ENCODE measurements at places on chromosomes 13 and 19.

DNA sequence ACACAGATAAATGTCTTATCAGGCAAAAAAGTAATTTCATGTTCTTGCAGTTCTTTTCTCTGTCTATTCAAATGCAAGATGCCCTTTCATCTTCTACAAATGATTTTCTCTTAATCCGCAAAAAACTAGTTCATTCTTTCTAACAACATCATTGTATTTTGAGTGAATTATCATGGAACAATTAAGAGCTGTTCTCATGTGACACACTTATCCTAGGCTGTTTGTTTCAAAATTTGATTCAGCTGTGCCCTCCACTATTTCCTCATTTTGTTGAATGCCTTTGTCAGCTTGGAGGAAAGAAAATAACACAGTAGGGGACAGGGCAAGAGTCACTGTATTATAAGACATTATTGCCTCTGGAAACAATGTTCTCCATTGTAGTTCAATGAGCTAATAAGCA, 396.9 kb downstream of the KCTD12 start:
- no peak for DNase-seq

DNA sequence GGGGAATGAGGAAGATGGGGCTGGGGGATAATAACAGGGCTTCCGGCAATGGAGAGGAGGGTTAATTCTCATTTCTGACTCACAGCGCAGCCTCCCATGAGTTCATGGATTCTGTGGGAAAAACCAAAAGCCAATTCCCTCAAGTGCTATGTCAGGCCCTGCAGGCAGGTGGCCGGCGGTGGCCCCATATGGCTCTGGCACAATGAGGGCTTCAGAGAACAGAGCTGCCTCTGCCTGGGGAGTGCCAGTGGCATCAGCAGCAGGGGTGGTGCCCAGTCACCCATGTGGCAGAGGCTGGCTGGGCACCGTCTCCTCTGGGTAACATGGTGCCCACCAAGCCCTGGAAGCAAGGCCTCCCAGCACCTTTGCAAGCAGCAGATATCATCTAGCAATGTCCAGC, 69.1 kb downstream of the ALOX5AP start:
- no peak for DNase-seq

DNA sequence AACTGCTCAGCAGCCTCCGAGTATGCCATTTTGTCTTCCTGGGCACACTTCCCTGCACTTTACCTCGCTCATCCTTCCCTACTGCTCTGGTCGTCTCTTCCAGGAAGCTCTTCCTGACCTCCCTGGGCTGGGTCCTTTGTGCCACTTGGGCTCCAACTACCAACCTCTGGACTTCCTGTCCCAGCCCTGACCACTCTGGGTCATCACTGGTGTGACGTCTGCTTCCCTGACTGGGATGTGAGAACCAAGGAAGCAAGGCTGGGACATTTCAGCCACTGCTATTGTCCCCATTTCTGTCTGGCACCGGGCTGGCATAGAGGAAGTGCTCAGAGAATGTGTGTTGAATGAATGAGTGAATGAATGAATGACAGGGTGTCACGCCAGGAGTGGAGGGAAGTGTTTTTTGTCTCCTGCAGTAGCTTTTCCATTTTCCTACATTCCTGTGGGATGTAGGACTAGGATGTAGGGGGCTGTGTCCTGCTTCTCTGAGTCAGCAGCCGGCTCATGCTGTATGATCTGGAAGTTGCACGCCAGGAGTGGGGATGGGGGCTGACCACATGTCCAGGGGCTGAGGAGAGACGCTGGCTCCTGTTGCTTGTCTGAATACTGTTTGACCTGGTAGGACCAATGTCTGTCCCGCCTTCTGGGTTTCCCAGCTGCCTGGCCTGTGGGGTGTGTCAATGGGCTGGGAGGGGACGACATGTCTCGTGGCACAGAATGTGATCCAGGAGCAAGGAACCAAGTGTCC, 14.7 kb downstream of the NOVA2 start:
- no peak for DNase-seq

DNA sequence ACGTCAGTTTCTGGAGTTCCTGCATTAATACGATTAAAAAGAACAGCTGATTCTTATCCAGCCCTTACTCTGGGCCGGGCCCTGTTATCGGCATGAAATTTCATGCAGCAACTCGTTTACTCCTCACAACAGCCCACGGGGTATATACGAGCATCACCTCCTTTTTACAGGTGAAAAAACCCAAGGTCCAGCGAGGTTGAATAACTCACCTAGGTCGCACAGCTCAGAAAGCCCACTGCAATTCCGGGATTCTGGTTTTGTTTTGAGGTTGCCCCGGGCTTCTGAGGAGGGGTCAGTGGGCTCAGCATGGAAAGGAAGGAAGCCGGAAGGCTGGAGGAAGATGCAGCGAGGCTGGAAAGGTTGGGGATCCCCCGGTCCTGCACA, 577 bp upstream of the ACP7 start:
- DNase-seq: no peak

DNA sequence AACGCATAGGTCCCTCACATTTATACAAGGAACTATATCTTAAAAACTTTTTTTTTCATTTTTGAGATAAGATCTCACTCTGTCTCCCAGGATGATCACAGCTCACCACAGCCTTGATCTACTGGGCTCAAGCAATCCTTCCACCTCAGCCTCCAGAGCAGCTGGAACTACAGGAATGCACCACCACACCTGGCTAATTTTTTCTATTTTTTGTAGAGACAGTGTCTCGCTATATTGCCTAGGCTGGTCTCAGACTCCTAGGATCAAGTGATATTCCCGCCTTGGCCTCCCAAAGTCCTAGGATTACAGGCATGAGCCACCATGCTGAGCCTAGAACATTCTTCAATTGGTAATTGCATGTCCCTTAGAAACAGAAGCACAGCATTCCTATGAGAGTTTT, 41.7 kb downstream of the RCBTB1 start:
- DNase-seq: no peak

GRCh38 chr13:21670006-21670882, 629 bp upstream of the FGF9 start:
- peak; percentile 30 for DNase-seq

DNA sequence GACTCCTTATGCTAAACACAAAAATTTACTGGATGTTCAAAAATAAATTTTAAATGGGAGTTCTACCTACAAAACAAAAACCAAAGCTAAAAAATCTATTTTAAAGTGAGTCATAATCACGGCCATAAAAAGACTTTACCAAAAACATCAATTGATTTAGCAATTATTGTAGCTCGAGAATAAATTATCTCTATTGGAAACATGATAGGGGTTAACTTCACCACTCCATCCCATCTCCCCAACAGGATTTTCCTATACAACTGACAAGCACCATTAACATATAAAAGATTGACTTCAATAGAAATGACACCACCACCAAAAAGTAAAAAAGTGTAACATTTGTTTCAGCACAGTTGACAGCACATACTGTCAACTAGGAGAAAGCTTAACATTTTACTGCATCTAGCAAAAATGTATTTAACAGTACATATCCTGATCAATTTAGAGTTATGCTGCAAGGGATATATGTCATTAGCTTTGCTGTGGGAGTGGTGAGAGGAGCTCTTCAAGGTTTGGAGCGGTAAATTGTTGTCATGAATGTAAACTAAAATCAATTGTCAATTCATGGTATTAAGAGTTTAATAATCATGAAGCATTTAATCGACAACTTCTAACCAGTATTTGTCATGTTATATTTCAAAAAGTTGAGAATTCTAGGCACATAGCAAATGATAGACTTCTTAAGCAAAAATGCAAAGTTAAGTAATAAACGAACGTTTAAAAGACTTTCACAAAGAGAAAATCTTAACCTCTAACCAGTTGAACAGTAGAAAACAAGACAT, 3.8 kb downstream of the UBL3 start:
- no peak for DNase-seq

- no peak for DNase-seq
Measured at GRCh38 chr19:55440411-55441105, 2.5 kb downstream of the SHISA7 start.

GRCh38 chr19:58350001-58350861, 3.1 kb downstream of the A1BG start:
- DNase-seq: no peak

DNA sequence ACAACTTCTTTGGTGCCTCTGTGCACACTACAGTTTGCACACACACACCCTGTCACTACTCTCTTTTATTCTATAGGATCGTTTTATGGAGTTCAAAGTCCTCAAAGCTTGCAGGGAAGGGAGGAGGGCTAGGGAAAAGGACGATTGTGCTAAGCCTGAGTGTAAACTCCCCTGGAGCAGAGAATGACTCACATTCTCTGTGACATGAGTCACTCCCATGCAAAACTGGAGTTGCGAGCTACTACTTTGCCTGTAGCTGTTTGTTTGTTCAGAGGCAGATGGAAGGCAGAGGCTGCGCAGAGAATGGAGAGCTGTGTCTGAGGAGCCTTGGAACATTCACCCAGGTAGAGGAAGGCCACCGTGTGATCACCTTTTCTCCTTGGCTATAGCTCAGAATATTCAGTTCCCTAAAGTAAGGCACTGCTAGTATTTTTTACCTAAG, 80.5 kb upstream of the MBNL2 start:
- DNase-seq: no peak

DNA sequence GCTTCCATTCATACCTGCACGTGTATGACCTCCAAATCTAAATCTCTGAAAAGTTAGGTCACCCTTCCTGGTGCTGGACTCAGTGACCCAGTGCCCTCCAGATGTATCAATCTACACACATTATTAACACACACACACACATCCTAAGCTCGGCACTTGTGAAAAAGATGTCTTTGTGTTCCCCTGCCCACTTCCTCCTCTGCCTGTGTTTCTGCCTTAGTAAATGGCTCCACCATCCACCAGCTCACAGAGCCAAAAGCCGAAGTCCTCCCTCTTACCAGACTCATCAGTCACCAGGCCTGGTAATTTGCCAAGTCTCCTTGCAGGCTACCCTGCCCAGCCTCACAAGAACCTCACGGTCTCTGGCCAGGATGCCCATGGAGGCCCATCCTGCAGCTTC, 131.5 kb downstream of the SHISA2 start:
- DNase-seq: no peak

DNA sequence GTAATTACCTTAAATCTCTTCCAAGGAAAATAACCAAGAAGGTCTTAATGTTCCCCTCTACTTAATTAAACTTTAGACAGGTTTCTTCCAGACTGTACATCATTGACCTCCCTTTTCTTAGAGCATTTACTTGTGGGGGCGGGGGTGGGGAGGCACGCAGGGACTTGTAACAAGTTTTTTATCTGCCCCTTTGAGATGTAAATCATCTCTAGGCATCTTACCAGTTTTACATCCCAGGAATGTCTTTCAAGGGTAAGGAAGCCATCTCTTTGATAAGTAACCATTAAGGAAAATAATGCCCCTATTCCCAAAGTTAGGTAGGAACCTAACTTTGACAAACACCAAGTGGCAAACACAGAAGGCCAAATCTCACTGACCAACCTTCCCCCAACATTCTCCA, 528.6 kb downstream of the SUCLA2 start:
- DNase-seq: no peak

DNA sequence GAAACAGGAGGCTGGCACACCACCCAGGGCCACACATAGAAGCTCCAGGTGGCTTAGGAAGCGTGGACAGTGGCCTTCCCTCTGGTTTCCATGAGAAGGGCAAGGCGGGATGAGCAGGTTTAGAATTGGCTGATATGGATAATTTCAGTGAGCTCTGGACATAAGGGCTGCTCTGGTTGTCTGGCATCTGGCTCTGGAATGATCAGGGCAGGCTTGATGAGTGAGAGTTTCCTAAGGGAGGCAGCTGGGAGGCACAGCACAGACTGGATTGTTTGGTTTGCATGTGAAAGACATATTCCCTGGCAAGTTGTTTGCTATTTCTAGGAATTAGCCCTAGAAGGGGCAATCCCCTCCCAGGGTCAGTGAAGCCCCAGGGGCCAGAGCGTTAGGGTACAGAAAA, 129.5 kb downstream of the ATP8A2 start:
- DNase-seq: no peak

- no peak for DNase-seq
Measured at GRCh38 chr13:31012655-31013024, 80.2 kb downstream of the TEX26 start.

GRCh38 chr13:111202745-111203144, 87.6 kb downstream of the ARHGEF7 start:
- DNase-seq: no peak

DNA sequence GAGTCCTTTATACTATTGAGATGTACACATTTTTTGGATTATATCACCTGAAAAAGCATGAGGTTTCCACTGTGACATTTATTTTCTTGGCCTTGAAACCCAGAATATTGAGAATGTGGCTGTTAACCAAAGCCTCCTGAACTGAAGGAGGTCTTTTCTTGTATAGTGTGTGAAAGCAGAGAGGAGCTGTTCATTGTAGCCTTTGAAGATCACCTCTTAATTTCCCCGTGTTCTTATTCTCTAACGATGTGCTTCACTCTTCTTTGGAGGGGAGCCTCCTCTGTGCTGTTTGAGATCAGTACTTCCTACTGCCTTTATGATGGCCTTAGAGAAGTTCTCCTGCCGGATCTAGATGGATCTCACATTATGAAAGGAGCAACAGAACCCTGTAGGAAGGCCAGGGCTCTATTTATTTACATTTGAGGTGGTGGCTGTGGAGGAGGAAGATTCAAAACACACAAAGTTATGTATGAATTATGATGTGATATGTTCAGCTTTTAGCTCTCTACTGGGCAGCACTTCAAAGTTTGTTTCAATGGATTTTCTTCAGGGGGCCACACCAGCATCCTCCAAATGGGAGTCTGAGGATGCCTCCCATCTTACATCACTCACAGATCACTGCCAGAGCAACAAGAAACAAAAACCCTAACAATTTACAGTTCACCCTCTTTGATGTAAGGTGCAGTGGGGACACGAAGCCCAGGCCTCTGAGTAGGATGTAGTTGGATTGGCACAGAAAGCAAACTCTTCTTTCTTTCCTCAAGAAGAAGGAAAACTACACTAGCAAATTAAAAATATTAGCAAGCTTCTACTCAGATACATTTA, 322.3 kb downstream of the DLEU7 start:
- DNase-seq: no peak

- no peak for DNase-seq
Measured at GRCh38 chr19:39701291-39701690, 3.0 kb upstream of the LGALS14 start.

GRCh38 chr13:43815204-43815603, 28.4 kb upstream of the ENOX1 start:
- no peak for DNase-seq

DNA sequence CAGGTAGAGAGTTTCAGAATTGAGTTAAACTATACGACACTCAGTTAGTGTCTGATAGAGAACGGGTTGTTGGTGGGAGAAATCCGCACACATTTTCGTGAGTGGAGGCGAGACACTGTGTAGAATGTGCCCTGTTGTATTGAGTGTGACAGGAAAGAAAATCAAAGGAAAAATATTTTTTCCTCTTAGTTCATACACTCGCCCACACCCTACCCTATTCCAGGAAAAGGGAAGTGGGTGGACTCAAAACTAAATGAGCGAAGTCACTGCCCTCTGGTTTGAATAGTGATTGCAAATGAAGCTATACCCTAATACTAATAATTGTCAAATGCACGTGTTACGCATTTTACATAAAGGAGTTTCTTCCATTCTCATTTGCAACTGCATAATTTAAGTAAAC, 2.0 kb downstream of the ZNF347 start:
- no peak for DNase-seq

DNA sequence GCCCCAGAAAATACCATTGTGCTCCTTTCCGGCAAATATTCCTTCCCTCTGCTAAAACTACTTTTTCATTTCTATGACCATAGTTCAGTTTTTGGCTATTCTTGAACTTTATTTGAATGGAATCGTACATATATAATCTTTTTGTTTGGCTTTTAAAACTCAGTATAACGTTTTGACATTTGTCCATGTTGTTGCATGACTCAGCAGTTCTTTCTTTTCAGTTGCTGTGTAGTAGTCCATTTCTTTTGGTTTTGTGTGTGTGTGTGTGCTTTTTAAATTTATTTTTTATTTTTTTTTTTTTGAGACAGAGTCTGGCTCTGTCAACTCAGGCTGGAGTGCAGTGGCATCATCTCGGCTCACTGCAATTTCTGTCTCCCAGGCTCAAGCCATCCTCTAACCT, 35.0 kb downstream of the ITM2B start:
- no peak for DNase-seq

Measured in activated naive CD8-positive, alpha-beta T cell treated with anti-CD3 and anti-CD28 coated beads, Interleukin-2, amount 50 U/mL, for 16 hours (primary cell).